Endothelial cell (in vitro differentiated cells): ENCODE measurements at places on chromosomes 6 and 20.
A peak's percentile ranks its signal among the peaks of the same experiment; 100 is the strongest.

DNA sequence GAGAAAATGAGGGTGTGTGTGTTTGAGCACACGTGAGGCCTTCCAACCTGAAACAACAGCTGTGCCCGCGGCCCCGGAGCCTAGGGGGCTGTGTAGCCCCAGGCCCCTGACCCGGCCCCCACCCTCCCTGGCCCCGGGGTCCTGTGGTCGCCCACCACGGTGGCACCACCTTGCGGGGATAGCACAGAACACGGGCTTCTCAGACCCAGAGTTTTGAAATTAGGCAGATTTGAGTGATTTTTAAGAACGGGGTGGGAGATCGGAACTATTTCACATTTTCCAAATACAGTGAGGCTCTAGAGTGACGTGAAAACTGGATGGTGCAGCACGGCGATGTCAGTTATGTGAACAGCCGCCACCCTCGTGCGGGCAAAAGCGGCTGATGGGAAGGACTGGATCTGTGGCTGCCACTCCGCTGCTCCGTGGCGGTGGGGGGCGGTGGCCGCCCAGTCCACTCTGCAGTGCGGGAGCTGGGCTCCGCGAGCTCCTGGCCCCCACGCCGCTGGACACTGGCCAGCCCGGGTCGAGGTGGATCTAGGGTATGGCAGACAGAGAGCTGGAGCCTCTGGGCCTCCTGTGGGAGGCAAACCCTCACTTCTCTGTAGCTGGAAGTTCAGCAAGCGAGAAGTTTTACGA is 17.3 kb upstream of the BHLHE23 start:
- no peak for DNase-seq

DNA sequence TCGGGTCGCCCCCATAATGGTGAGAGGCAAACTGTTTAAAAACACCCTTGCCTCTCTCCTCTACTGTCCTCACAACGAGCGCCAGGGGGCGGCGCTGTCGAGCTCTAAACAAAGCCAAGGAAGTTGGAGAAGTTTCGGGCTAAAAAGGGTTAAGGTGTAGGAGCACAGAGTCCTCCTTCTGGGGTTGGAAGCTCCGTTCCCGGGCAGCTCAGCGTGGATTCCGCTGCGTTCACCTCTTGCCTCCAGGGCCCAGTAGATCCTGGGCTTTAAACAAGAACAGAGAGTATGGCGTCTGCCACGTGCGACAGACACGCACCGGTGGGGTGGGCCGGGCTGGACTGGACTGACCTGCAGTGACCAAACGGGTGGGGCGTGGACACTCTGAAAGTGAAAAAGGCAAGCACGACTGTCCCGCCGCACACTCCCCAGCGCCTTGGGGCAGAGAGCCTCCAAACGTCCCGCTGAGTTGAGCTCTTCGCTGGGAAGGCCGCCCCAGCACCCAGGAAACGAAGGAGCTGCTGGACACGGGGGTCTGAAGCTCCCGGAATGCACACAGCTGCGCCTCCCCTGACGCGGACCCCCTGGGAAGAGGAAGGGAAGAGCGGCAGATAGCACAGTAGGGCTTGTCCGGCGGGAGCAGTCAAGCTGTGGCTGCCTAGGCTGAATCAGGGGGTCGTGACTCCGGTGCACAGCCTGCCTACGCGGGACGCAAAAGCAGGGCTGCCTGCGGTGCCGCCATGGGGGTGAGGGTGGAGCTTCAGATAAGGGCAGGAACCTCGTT is 1.6 kb upstream of the THBD start:
- DNase-seq: peak; percentile 97

GRCh38 chr6:153618371-153619322 is 420.4 kb upstream of the OPRM1 start:
- DNase-seq: no peak

- DNase-seq: no peak
These were observed 121.8 kb downstream of the HAO1 start for GRCh38 chr20:7818477-7818876.

DNA sequence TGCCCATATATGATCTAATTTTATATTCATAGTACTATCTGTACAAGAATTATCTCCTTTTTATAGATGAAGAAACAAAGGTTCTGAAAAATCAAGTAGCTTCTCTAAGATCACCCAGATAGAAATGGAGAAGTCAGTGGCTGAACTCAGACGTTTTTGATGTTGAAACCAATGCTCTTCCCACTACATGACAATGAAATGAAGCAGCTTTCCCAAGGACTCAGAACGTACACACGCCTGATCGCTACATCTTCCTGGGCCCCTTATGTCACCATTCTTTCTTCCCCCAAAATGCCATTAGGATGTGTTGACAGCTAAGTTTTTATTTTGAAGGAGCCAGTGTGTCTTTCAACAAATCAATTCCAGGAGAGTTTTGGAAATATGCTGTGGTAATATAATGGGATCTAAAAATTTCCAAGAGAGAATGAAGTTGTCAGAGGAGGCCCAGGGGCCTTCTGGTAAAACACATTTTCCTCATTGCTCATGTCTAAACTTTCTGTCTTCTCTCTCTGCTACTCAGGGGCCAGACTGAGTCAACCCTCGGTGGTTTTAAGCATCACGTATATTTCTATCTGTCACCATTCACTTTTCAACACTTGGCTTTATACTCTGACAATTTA is 98.1 kb upstream of the COL21A1 start:
- no peak for DNase-seq

- no peak for DNase-seq
These were observed 304.5 kb downstream of the PRL start for GRCh38 chr6:21992178-21992967.

DNA sequence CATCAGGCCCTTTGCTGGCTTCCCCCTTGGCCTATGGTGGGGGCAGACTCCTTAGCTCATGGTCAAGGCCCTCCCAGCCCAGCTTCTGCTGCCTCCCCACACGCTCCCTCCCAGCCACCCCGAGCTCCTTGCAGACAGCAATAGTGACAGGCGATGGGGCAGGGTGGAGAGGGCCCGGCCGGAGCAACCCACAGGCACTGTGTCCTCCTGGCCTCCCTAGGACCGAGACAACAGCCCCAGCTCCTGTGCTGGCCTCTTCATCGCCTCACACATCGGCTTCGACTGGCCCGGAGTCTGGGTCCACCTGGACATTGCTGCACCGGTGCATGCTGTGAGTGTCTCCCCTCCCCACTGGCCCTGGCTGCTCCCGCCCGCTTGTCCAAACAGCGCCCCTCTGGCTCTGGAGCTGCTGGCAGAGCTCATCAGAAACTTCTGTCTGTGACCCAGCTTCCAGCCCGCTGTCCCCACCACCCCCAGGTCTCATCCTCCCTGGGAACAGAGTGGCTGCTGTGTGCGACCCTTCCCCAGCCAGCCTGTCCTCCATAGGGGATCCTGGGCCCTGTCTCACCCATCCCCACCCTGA is 21.8 kb downstream of the NPEPL1 start:
- DNase-seq: peak; percentile 3

GRCh38 chr6:73817253-73817652 is 121.2 kb downstream of the CD109 start:
- DNase-seq: no peak

GRCh38 chr6:148497257-148497656 is 154.6 kb downstream of the SASH1 start:
- DNase-seq: no peak

- DNase-seq: no peak
These were observed 15.4 kb downstream of the GCLC start for GRCh38 chr6:53529324-53530036.

- peak; percentile 12 for DNase-seq
These were observed 703.8 kb downstream of the RFPL4B start for GRCh38 chr6:113050979-113051378.

DNA sequence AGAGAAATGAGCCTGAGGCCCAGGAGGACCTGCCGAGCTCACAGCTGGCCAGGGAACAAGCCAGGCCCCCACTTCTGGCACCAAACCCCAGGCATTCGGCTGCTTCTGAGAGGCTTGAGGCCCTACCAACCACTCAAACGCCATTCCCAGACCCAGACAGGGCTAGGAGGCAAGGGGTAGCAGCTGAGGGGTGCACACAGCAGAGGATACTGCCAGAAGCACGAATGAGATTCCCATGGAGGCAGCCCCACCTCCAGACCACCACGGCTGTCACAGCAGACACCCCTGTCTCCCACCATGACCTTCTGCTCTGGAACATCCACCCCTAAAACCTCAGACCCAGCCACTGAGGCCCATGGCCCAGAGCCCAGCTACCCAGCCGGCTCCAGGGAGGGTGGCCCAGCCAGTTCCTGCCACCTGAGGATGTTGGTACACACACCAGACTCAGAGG is 36.1 kb downstream of the NTSR1 start:
- no peak for DNase-seq

DNA sequence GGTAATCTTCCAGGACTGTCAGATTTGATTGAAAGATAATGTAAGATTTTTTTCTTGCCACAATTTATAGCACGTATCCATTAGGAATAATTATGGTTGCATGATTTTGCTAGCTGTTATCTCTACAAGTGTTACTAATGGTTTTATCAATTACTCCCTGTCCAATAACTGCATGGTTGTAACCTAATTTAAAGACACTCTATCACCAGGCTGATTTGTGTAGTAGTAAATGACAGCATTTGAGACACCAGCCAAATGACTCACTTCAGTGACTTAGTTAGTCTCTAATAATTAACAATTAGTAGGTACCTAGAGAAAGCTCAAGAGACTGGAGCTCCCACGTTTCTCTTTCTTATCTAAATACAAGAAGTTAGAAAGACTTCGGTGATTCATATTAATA is 453.8 kb upstream of the POU3F2 start:
- DNase-seq: no peak
